ENCODE measurements at places on chromosomes 2 and 18. TPM values are rescaled to one million over a fixed set of nuclear protein-coding genes. Genes with fewer than 3 reads are reported as not detected.
A peak's percentile ranks its signal among the peaks of the same experiment; 100 is the strongest.

Gene CYP26B1
- total RNA-seq: not detected

Gene GALR1
- total RNA-seq: not detected

Gene SPP2
- not detected for total RNA-seq

Gene ASIC4
- total RNA-seq: not detected

Gene ZNF804A
- 1.4 TPM for total RNA-seq

DNA sequence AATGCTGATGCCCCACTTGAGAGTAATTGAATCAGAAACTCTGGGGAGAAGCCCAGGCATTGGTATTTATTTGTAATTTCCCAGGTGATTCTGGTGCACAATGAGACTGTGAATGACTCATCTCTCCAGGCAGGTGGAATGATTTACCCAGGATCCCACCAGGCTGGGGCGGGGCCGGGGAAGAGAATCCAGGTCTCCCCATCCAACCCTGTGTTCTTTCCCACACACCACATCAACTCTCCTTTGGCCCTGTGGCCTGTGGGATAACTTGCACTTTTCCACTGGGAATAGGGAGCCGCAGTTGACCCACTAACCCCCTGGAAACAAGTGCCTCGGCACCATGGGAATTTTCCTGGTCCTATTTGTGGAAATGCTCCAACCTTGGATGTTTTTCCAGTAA, 409.8 kb downstream of the ZNF521 start:
- no peak for DNase-seq

DNA sequence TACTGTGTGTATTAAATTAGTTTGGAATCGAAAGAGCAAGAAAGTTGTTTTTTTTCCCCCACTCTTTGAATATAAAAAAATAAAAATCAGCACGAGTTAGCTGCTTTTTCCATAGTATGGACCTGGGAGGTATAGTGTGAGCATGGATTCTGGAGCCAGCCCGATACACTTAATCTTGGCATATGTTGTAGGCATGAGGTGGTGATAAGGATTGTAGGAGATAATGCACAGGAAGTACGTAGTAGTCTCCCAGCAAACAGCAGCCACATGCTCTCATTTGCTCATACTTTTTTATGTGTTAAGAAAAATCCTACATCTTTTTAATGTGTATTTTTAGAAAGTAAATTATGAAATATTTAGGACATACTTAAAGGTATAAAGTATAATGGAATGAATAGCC, 2.1 kb upstream of the DNAJC27 start:
- no peak for DNase-seq

- no peak for DNase-seq
Observed at GRCh38 chr2:144003460-144004075, 516.4 kb downstream of the ZEB2 start.

DNA sequence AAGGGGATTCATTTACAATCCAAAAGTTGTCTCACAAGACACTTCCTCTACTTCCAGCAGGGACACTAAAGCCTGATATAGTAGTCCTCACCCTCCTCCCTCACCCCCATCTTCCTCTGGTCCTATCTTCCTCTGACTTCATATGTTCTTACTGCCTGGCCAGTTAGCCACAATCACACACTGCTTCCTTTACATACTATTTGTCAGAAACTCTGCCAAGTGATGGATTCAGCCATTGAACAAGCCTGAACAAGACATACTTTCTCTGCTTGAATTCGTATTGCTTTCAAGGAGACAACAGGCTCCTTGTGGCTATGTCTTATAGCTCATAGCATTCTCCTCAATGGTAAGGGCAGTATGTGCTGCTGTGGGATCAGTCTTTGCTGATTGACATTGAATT, 672.2 kb downstream of the BCL11A start:
- DNase-seq: no peak

- no peak for DNase-seq
Observed at GRCh38 chr2:13353083-13353482, 636.3 kb downstream of the TRIB2 start.

DNA sequence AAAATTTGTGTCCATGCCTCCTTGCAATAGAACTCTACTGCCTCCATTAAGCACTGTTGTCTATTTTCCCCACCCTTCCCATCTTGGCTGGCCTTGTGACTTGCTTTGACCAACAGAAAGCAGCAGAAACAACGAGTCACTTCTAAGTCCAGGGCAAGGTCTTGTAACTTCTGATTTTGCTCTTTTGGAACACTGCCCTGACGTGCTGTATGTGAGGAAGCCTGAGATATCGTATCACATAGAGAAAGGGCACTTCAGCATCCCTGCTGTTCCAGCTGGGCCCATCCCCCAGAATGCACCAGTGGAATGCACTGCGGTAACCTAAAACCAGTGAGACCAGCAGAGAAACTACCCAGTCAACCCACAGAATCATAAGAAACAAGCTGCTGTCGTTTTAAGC, 28.1 kb downstream of the NCKAP1 start:
- no peak for DNase-seq

GRCh38 chr2:98310010-98310409, 36.2 kb upstream of the CNGA3 start:
- DNase-seq: no peak

DNA sequence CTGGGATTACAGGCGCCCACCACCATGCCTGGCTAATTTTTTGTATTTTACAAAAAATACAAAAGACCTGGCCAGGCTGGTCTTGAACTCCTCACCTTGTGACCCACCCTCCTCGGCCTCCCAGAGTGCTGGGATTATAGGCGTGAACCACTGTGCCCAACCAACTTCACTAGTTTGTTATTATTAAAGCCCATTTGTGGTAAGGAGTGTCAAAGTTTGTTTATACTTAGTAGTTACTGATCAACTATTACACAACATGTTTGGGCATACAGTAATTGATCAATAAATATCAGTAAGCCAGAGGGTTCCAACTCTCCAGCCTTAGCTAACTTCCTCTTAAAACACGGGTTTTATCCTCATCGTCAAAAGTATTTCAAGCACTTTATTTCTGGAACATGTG, 67.5 kb upstream of the ZNG1B start:
- no peak for DNase-seq

DNA sequence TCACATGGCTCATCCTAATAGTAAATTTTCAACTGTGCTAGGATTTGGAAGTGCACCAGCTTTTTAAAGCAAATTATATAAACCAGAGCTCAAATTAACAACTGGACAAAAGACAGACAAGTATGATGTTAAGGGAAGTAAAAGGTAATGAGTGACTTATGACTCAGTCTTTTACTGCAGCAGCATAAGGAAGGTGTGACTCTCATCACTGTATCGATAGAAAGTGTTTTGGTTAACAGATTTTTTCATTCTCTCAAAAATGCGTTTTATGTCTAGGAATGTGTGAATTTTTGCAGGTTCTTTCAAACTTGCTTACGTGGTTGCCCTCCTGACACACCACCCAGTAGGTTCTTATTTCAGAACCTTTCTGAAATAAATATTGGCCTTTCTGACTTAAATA, 244.2 kb upstream of the BOD1L2 start:
- no peak for DNase-seq

DNA sequence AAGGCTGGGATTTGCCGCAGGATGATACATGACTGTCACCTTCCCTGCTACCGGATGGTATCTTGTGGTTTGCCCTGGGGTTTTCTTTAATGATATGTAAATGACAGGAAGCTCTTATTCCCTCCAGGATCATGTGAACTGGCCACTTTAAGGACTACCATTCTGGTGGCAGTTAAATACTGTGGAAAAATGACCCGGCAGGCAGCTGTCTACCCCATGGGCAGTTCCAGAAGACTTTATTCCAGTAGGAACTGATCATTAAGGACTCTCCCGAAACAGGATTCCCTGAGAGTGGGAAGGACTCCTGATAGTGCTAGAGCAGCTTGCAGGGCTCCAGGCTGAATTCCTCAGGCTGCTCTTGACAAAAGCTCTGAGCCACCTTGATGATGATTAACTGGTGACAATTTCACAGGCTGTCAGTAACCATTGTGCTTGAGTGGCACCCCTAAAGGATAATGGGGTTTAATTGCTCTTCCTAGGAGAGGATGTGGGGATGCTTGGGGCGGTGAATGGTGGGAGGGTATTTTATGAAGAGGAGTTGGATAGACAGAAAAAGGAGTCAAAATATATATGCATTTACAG, 212.0 kb downstream of the CPS1 start:
- DNase-seq: no peak

- DNase-seq: no peak
Observed at GRCh38 chr2:39335930-39336329, 92.2 kb upstream of the CDKL4 start.

DNA sequence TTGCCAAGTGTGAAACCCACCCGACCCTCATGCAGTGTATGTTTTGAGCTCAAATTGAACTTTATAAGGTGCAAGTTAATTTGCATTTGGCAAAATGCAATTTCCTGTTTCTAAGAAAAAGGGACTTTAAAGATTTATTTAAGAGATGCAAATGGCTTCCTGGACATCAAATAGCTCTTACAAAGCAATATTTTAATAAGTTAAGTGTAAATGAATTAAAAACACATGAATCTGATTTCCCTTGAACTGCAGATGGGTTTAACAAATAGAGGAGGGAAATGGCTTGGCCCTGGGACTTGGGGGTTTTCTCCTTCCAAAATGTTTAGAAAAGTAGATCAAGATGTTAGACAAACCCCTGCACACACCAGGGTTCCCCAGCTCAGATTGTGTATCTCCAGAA, 116.0 kb downstream of the EN1 start:
- DNase-seq: no peak

GRCh38 chr2:11867926-11868325, 121.5 kb downstream of the LPIN1 start:
- DNase-seq: no peak

GRCh38 chr2:66489436-66489835, 54.5 kb downstream of the MEIS1 start:
- DNase-seq: no peak

DNA sequence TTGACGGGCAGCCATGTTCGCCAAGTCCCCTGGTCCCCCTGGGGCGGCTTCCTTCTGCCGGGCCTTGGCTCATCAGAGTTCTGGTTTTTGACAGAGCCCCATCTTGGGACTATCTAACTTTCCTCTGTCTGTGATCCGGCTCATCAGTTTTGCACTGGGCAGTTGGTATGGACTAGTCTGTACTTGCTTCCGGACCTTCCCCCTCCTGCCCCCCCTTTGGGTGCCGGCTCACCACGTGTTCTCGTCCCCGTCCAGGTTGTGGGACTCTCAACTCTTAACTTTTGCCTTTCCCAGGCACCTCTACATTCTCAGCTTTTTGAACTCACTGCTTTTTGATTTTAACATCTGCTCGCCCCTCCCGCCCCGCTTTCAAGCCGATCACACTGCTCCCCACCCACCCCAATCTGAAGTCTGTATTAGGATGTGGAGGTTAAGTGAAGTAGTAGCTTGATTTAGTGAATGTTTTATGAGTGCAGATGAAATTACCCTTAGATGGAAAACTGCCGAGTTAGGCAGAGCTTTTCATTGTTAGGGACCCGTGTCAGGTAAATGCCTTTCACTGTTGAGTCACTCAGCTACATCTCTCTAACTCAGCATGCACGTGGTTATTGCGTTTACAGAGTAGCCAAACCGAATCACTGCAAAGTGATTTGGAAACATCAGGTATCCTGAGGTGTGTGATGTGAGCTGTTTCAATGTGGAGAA, 874 bp downstream of the WDR43 start:
- peak; percentile 34 for DNase-seq

GRCh38 chr2:120778244-120778643, 42.6 kb downstream of the GLI2 start:
- no peak for DNase-seq

DNA sequence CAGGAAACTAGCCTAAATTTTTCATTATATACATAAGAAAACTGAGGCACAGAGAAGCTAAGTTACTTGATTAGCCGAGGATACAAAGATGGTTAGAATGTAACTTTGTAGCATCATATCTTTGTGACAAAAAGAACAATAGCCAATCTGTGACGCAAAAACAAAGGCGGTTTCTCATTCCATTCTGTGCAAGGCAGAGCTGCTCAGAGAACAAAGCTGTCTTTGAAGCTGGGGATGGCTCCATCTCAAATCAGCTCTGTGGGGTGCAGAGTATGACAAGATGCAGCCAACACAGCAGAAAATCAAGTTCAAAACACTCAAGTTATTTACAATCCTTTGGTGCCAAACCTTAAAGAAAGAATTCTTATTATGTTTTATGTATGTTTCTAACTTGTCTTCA, 81.9 kb upstream of the VWC2L start:
- no peak for DNase-seq

- DNase-seq: no peak
Observed at GRCh38 chr18:54020966-54021365, 203.5 kb downstream of the MBD2 start.
